Endothelial cell of umbilical vein (primary cell): ENCODE measurements at places on chromosomes 7 and 10.

DNA sequence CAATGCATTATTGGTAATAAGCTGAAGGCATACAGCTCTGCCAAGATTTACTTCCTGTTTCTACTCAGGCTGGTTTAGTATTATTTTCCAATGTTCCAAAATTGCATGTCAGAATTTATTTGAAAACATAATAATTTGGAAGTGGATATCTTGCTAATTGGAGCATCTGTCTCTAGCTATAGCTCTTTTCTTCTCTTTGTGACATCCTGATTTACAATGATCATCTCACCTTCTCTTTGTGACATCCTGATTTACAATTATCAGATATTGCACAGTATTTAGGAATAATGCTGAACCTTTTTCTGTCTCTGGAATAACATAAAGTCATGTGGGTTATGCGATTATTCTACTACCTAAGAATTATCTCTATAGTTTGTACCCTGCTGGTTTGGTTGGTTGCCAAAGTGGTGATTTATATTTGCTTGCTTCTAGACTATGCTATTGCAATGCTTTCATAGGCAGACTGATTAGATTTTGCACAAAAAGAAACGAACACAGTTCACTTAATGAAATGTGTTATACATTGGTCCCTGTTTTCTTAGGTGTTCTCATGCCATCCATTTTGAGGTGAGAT, 44.3 kb upstream of the CABCOCO1 start:
- H3K4me3 ChIP-seq = no peak overlapping the region
- no peaks in the 10 kb centered on the region for H3K27me3 ChIP-seq
- H3K27ac ChIP-seq = no peak overlapping the region
- H3K36me3 ChIP-seq = no peaks in the 10 kb centered on the region
- peak; percentile 13 for DNase-seq

- peaks cover 24% of the 10 kb centered on the region for H3K4me1 ChIP-seq
- no peak overlapping the region for H3K4me3 ChIP-seq
- H3K36me3 ChIP-seq = peaks cover 5% of the 10 kb centered on the region
- H3K27me3 ChIP-seq = no peaks in the 10 kb centered on the region
- DNase-seq = no peak
Measured at GRCh38 chr7:30921540-30922401, 10.1 kb downstream of the AQP1 start.

DNA sequence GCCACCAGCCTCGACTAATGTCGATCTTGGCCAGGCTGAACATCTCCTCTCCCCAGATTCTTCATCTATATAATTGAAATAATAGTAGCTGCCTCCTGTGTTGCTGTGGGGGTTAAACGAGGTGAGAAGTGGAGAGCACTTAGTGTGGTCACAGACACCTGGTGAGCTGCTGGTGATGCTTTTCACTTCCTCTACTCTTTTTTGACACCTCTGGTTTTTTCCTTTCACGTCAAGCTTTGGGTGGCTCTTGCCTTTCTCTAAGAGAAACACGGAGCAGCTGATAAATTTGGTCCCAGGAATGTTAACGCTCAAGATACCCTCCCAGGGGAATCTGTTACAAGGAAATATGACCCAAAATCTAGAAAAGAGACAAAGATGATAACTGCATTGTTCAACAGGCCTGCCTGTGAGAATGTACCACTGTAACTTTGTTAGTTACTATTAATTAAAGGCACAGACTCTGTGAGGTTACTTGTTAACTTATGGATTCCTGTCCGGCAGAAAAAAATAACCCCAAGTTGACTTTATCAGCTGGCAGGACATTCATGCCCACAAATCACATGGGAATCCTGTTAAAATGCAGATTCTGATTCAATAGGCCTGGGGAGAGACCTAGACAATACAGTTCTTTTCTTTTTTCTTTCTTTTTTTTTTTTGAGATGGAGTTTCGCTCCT, 9.5 kb upstream of the NPFFR1 start:
- H3K27ac ChIP-seq = no peak overlapping the region
- no peaks in the 10 kb centered on the region for H3K36me3 ChIP-seq
- DNase-seq = no peak
- no peak overlapping the region for H3K4me3 ChIP-seq
- H3K27me3 ChIP-seq = peaks cover 3% of the 10 kb centered on the region
- peaks cover 9% of the 10 kb centered on the region for H3K4me1 ChIP-seq

DNA sequence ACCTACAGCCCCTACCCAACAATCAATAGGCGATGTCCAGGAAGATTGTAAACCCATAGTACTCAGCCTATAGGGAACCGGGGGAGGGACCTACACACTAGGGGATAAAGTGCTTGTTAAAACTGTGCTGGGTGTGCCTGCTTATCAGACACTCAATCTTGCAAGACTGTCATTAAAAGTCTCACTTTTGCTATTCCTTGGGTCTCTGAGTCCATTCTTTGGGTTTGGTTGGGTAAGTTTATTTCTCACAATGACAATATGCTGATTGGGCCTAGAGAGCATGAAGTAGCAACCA, 45.6 kb downstream of the PTPRE start:
- DNase-seq = no peak
- no peaks in the 10 kb centered on the region for H3K36me3 ChIP-seq
- no peak overlapping the region for H3K4me3 ChIP-seq
- H3K4me1 ChIP-seq = peaks cover 20% of the 10 kb centered on the region
- H3K27ac ChIP-seq = no peak overlapping the region
- no peaks in the 10 kb centered on the region for H3K27me3 ChIP-seq

DNA sequence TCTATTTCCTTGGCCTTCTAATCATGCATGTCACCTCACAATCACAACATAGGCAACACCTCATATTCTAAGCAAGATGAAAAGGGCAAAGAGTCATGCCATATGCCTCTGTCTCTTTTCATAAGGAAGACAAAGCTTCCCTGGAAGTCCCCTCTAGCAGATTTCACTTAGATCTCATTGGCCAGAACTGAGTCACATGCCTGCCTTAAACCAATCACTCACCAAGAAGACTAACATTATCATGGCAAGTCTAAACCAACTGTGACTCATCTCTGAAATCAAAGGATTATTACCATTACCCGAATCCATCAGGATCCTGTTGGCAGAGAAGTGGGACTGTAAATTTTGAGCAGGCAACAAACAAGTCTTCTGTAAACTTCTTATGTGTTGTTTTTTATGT, 27.8 kb downstream of the CAV1 start:
- peak; percentile 63 for DNase-seq
- H3K36me3 ChIP-seq = peaks cover 58% of the 10 kb centered on the region
- H3K27me3 ChIP-seq = no peaks in the 10 kb centered on the region
- no peak overlapping the region for H3K4me3 ChIP-seq
